ENCODE measurements at places on chromosomes 4 and X. TPM values are rescaled to one million over a fixed set of nuclear protein-coding genes. Genes with fewer than 3 reads are reported as not detected.

DNA sequence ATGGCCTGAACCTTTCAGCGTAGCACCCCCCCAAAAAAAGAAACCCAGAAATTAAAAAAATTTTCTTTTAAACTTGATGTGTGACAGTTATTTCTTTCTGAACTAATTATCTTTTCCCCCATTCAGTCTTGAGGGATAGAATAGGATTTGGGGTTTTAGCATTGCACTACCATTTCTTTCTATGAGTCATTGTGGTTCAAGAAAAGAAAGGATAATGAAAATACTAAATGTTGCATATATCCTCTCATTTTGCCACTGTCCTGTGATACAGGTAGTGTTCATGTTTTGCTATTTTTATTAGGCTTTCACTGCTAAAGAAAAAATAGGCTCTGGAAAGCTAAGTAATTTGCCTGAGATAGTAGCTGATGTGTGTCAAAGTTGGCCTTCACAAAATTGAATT, 39.4 kb upstream of the DCK start:
- no peaks in the 10 kb centered on the region for H3K36me3 ChIP-seq
- H3K4me3 ChIP-seq = no peak overlapping the region
- no peak overlapping the region for H3K27ac ChIP-seq
- H3K27me3 ChIP-seq = no peaks in the 10 kb centered on the region
- DNase-seq = no peak

- peaks cover 16% of the 10 kb centered on the region for H3K4me1 ChIP-seq
- no peak overlapping the region for H3K27ac ChIP-seq
- no peaks in the 10 kb centered on the region for H3K27me3 ChIP-seq
Observed at GRCh38 chrX:18888281-18888680, 95.6 kb downstream of the PHKA2 start.

ITGB1BP2 gene
- total RNA-seq = 14.1 TPM

NPNT gene
- total RNA-seq = 5.8 TPM

MAP3K15 gene
- not detected for total RNA-seq

SLITRK4 gene
- 1.5 TPM for total RNA-seq

- H3K4me1 ChIP-seq = no peaks in the 10 kb centered on the region
- H3K27me3 ChIP-seq = no peaks in the 10 kb centered on the region
- no peak for DNase-seq
- H3K4me3 ChIP-seq = no peak overlapping the region
- H3K36me3 ChIP-seq = no peaks in the 10 kb centered on the region
Observed at GRCh38 chrX:134443461-134443860, 16.5 kb upstream of the HPRT1 start.

DNA sequence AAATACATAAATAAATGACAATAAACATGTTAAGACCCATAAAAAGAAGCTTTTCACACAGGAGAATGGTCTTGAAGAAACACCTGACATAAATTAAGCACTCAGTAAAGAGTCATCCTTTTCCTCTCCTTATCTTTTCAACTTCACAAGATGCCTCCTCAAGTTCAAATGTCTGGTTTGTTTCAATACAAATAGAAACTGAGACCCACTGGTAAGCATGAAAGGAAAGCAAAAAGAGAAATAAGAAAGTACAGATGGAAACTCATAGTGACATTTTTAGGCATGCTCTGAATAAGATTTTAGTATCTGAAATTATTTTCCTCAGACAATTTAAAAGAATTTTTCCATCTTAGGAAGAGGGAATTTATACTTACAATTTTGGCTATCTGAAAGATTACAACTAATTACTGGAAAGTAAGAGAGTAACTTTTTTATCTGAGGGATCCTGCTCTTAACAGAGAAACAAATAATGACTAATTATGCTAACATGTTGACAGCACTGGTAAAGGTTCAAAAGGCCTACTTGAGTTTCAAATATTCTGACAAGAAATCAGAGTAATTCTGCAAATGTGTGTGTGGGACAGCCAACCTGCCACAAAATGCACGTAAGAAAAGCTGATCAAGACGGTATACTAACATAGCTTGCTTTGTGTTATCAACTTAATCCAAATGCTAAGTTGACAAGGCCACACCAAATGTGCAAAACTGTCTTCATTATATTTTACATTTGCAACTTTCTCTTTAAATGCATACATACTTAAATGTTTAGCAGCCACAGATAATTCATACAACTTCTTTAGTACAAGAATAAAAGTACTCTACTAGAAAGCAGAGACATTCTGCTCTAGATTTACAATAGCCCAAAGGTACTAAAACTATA, 113.0 kb downstream of the IQCM start:
- H3K27ac ChIP-seq = no peak overlapping the region
- H3K36me3 ChIP-seq = no peaks in the 10 kb centered on the region

VCX3B gene
- not detected for total RNA-seq

- H3K4me3 ChIP-seq = no peak overlapping the region
- H3K36me3 ChIP-seq = no peaks in the 10 kb centered on the region
- H3K27me3 ChIP-seq = no peaks in the 10 kb centered on the region
- no peaks in the 10 kb centered on the region for H3K4me1 ChIP-seq
- no peak for DNase-seq
- H3K27ac ChIP-seq = no peak overlapping the region
Observed at GRCh38 chr4:34566091-34566490, 1678.2 kb downstream of the ARAP2 start.

DNA sequence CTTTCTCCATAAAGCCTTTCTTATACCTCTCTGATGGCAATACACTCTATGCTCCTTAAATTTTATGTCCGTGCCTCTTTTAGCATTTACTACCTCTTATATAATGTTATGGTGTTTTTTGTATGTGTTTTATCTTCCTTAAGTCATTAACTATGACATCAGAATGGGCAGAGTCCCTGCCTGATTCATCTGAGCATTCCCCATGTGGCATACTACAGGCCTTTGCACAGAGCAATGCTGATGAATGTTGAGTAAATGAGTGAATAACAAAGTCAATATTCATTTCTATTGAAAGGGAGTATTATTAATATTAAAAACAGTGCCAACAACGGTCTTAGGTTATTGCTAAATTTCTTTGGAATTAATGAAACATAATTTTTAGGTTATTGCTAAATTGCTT, 18.8 kb upstream of the RPS6KA3 start:
- no peak overlapping the region for H3K27ac ChIP-seq
- H3K36me3 ChIP-seq = no peaks in the 10 kb centered on the region
- no peaks in the 10 kb centered on the region for H3K4me1 ChIP-seq

MPP1 gene
- 24.6 TPM for total RNA-seq

GRCh38 chr4:1896658-1896991, 25.4 kb downstream of the NSD2 start:
- DNase-seq = no peak
- H3K36me3 ChIP-seq = peaks cover 9% of the 10 kb centered on the region
- no peak overlapping the region for H3K4me3 ChIP-seq
- H3K27ac ChIP-seq = no peak overlapping the region
- H3K4me1 ChIP-seq = no peaks in the 10 kb centered on the region

DNA sequence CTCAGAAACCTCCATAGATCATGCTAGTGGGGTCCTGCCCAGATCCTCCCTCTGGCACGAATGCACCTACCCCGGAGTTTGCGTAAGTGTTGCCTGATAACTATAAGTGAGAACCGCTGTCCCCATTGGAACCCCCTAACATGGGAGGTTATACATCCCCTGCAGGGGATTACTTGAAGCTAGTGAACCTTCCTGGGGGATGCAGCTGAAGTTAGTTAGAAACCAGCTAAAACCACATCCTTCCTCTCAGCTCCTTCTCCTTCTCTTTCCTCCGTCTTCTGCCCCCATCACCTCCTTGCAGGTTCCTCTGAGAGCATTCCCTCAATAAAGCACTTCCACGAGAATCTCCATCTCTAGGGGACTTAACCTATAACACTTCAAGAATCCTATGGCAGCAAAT, 95.0 kb downstream of the ZNF827 start:
- no peaks in the 10 kb centered on the region for H3K27me3 ChIP-seq
- no peak overlapping the region for H3K4me3 ChIP-seq
- H3K36me3 ChIP-seq = no peaks in the 10 kb centered on the region
- no peak overlapping the region for H3K27ac ChIP-seq
- DNase-seq = no peak
- H3K4me1 ChIP-seq = no peaks in the 10 kb centered on the region

FAM241A gene
- total RNA-seq = 2.8 TPM

GRCh38 chr4:56077676-56078075, 128.9 kb downstream of the CEP135 start:
- H3K27me3 ChIP-seq = no peaks in the 10 kb centered on the region
- H3K4me1 ChIP-seq = no peaks in the 10 kb centered on the region
- no peak overlapping the region for H3K4me3 ChIP-seq
- no peaks in the 10 kb centered on the region for H3K36me3 ChIP-seq
- no peak for DNase-seq
- no peak overlapping the region for H3K27ac ChIP-seq

GRCh38 chr4:16048619-16049419, 35.0 kb downstream of the PROM1 start:
- H3K4me1 ChIP-seq = peaks cover 7% of the 10 kb centered on the region
- H3K36me3 ChIP-seq = no peaks in the 10 kb centered on the region
- H3K4me3 ChIP-seq = no peak overlapping the region
- H3K27ac ChIP-seq = no peak overlapping the region
- no peak for DNase-seq

ARX gene
- total RNA-seq = not detected

DNA sequence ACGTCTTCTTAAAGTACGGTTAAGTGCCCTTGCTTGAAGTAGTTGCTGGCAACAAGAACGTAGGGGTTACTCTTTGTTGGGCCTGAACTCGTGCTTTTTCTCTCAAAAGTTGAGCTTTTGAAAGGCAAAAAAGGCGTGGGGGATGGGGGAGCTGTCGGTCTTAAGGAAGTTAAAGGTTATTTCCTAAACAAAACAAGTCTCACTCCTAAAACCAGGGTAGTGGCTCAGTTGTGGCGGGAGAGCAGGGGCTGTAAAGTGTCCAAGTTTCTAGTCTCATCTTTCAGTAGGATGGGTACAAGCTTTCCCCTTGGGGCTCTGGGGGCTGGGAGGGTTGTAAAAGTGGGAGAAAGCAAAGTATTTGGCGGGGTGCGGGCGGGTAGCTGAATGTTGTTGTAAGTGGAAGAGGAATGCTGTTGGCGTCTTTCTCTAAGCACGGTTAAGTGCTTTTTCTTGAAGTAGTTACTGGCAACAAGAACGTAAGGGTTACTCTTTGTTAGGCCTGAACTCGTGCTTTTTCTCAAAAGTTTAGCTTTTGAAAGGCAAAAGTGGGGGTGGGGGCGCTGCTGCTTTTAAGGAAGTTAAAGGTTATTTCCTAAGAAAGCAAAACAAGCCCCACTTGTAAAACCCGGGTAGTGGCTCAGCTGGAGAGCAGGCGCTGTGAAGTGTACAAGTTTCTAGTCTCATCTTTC, 904 bp upstream of the WDR1 start:
- peak; percentile 73 for DNase-seq
- peaks cover 46% of the 10 kb centered on the region for H3K4me1 ChIP-seq

DNA sequence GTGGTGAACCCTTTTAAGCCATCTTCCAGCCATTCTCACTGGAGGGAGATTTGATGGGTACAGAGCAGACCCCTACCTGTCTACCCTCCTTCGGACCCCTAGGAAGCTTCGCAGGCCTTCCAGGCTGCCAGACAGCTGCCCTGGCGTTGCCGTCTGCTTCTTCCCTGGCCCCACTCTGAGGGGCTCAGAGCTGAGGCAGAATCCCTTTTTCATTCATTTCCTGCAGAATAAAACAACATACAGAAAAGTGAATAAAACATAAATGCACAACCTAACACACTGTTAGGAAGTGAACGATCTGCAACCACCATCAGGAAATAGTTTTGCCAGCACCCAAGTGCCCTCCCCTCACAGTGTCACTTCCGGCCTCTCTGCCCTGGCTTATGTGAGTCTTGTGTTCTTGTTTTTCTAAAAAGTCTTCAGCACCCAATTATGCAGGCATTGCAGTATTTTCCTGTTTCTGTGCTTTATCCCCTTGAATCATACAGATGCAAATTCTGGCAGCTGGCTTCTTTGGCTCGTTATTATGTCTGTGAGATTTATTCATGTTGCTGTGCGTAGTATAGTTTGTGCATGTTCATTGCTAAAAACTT, 5.6 kb upstream of the ADD1 start:
- peak; percentile 76 for DNase-seq
- H3K27me3 ChIP-seq = no peaks in the 10 kb centered on the region
- H3K4me1 ChIP-seq = peaks cover 24% of the 10 kb centered on the region
- peak overlapping the region; percentile 69 for H3K27ac ChIP-seq
- peak overlapping the region; percentile 19 for H3K4me3 ChIP-seq

- H3K4me3 ChIP-seq = no peak overlapping the region
- H3K27ac ChIP-seq = no peak overlapping the region
- no peak for DNase-seq
- H3K36me3 ChIP-seq = no peaks in the 10 kb centered on the region
- H3K4me1 ChIP-seq = no peaks in the 10 kb centered on the region
- H3K27me3 ChIP-seq = no peaks in the 10 kb centered on the region
Observed at GRCh38 chr4:152961773-152962115, 25.6 kb downstream of the FHDC1 start.

DNA sequence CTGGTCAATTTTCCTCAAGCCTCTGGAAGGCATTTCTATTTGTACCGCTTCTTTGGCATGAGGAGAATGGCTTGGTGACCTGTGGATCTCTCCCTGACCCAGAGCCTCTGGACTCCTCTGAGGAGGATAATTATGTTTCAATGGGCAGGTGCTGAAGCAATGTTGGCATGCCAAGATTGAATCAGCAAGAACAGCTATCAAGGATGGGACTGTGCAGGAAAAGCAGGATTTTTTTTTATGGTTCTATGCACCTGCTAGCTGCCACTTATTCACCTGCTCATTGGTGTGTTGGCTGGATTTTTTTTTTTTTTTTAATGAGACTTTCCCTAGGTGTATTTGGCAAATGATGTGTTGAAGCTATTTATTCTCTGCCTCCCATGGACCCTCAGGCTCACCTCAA, 821.2 kb downstream of the RPA4 start:
- no peak for DNase-seq
- H3K36me3 ChIP-seq = no peaks in the 10 kb centered on the region
- no peak overlapping the region for H3K4me3 ChIP-seq

GCNA gene
- 4.5 TPM for total RNA-seq

IL21 gene
- total RNA-seq = not detected

GRCh38 chr4:21083413-21083812, 383.2 kb downstream of the PACRGL start:
- no peaks in the 10 kb centered on the region for H3K27me3 ChIP-seq
- H3K4me1 ChIP-seq = no peaks in the 10 kb centered on the region
- H3K36me3 ChIP-seq = no peaks in the 10 kb centered on the region
- no peak overlapping the region for H3K27ac ChIP-seq

GTPBP6 gene
- total RNA-seq = 40.3 TPM

GRCh38 chr4:89994176-89994873, 99.7 kb downstream of the MMRN1 start:
- no peak for DNase-seq
- no peaks in the 10 kb centered on the region for H3K36me3 ChIP-seq
- no peaks in the 10 kb centered on the region for H3K4me1 ChIP-seq
- H3K27ac ChIP-seq = no peak overlapping the region

CXCL1 gene
- total RNA-seq = 1.5 TPM

DNA sequence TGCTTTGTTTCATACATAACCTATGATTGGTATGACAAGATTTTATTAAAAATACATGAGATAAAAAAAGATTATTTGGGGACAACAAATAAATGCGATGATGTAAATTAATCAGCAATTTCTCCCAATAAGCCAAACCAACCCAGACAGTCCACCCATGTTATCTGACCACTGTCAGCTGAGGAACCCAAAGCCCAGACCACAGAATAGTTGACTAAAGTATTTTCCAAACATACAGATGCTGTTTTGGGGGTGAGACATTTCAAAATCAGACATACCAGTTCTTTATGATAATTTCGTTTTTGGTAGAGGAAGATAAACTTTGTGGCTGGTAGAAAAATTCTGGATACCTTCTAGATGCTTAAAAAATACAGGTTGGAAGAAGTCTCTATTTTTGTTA, 650.8 kb upstream of the FAM241A start:
- no peak overlapping the region for H3K4me3 ChIP-seq
- H3K27ac ChIP-seq = no peak overlapping the region
- H3K27me3 ChIP-seq = no peaks in the 10 kb centered on the region
- no peaks in the 10 kb centered on the region for H3K4me1 ChIP-seq

GRCh38 chrX:15854712-15855567, at the start of gene AP1S2:
Gene AP1S2 (minus strand): TSS chrX:15854813. CDS start chrX:15852524, 2,289 bp downstream.
- peak; percentile 97 for DNase-seq
- H3K4me3 ChIP-seq = peak within 1 kb of the TSS; percentile 74
- H3K4me1 ChIP-seq = no peaks in the 10 kb centered on the region
- peak within 1 kb of the TSS; percentile 83 for H3K27ac ChIP-seq
- H3K27me3 ChIP-seq = no peaks in the 10 kb centered on the region

All from sigmoid colon (tissue), 7 donors.